Kidney epithelial cell (primary cell): ENCODE measurements at places on chromosomes 4 and X. TPM values are rescaled to one million over a fixed set of nuclear protein-coding genes. Genes with fewer than 3 reads are reported as not detected.

The HELT gene
- total RNA-seq: not detected in 2 replicates

The KLF3 gene
- 39.2 and 45.4 TPM in 2 replicates for total RNA-seq

The MAGEA10 gene
- total RNA-seq: not detected in 2 replicates

The RNF150 gene
- 3.2 and 5.4 TPM in 2 replicates for total RNA-seq

The MND1 gene
- total RNA-seq: 2.3 and 4.3 TPM in 2 replicates

The ZNF330 gene
- 16.4 and 21.5 TPM in 2 replicates for total RNA-seq

DNA sequence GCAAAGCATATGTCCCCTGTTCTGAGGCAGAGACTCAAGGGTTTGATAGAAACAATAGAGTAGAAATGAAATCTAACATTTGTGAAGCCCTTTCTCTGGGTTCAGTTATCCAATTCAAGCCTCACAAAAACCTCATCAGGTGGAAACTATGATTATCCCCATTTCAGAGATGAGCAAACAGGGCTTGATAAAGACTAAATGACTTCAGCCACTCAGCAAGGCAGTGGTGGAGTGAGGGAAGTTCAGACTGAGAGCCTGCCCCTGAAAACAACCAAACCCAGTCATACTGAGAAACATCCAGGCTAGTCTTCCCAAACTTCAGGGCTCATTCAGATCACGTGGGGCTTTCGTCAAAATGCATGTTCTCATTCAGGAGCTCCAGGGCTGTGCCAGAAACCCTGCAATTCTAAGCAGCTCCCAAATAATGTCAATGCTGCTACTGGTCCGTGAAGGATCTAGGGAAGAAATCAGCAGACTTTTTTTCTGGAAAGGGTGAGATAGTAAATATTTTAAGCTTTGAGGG is 109.6 kb upstream of the KIT start:
- no peak for DNase-seq

DNA sequence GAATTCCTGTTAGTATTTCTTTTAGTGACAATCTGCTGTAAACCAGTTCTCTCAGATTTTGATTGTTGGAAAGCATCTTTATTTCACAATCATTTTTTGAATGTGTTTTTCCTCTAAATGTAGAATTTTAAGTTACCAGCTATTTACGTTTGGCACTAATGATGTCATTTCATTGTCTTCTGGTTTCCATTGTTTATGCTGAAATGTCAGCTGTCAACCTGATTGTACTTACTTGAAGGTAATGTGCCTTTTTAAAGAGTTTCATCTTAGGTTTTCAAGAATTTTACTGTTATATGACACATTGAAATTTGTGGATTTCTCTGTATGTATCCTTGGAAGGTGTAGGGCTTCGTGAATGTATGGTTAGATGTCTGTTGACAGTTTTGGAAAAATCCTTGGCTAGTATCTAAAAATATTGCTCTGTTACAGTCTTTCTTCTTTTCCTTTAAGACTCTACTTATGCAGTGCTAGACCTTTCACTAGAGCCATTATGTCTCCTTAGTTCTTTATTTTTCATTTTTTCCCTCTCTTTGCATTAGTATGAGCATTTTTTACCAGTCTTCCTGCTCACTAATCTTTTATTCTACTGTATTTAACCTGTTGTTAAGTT is 30.4 kb downstream of the SMAD1 start:
- DNase-seq: no peak

- no peak for DNase-seq
Observed at GRCh38 chr4:7327341-7327885, 107.3 kb downstream of the PSAPL1 start.
